Umbilical cord (tissue), 2 donors: ENCODE measurements at places on chromosomes 12 and 14. TPM values are rescaled to one million over a fixed set of nuclear protein-coding genes. Genes with fewer than 3 reads are reported as not detected.

- DNase-seq, result no peak
These were observed 187.4 kb downstream of the DPF3 start for GRCh38 chr14:72706485-72706884.

GLIPR1L2 gene
- 2.9 TPM for total RNA-seq

DNA sequence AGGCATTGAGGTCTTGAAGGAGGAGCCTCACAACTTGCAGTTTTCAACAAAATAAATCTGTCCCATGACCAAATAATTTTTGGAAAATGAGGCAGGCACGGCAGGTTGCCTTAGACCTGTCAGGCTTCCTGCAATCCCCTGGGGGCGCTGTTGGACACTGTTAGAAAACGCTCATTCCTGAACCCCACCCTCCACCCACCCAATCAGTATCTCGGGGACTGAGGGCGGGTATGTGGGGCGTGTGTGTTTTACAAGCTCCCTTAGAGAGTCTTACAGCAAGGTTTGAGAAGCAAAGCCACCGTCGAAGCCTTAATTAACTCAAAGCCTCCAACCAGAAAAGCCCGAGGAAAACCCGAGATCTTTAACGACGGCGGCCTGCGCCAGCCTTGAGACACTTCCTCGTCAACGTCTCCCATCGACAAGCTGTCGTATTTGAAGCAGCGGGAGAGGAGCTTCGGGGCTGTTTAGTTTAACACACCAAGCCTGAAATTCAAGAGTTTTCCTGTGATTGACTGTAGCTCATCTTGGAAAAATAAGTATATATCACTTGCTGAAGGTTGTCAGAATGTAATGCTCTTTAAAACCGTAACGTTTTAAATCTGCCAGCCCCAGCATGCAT, 123.0 kb downstream of the GLT1D1 start:
- DNase-seq, result peak; percentile 38

FGF6 gene
- total RNA-seq, result 1.4 TPM

DNA sequence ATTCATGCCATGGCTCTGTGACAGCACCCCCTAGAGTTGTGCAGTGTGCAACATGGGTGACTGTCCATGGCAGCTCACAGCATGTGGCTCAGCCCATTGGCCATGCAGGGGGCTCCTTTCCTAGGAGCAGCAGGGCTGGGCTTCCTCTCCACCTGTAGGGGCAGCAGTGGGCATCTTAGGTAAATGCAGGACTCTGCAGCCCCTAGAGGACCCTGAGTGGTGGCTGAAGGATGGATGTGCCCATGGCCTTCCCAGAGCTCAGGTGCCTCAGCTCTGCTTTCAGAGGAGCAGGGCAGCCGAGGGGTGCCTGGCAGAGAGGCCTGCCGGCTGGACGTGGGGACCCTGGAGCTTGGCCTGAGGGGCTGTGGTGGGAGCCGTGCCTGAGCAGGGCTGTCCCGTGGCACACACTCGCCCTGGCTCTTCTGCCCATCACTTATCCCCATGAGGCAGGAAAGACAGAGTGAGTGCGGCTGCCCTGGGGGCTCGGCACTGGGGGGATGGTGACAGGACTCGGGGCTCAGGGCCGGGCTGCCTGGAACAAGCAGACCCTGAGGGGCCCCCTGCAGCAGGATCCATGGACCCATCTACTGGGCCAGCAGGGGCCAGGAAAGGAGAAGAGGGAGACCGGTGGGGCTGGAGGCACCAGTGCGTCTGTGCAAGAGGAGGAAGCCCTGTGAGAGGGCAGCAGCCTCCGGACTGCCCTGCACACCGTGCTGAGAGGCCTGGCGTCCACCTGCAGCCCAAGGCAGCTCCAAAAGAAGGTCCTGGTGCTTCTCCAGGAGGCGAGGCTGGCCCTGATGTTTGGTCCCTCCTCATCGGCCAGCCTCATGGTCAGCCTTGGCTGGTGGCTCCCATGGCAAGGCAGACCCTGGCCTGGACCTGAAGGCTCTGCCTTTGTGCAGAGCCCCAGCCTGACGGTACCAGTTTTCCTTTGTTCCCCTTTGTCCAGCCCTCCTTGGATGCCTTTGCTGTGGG, 7.6 kb downstream of the ADSS1 start:
- DNase-seq, result no peak

GRCh38 chr12:109192358-109192757, 76.0 kb downstream of the ACACB start:
- no peak for DNase-seq

- DNase-seq, result no peak
These were observed 36.2 kb upstream of the APPL2 start for GRCh38 chr12:105272152-105272551.
